Breast epithelium (tissue), 4 donors: ENCODE measurements at places on chromosomes 7 and 10. TPM values are rescaled to one million over a fixed set of nuclear protein-coding genes. Genes with fewer than 3 reads are reported as not detected.

DNA sequence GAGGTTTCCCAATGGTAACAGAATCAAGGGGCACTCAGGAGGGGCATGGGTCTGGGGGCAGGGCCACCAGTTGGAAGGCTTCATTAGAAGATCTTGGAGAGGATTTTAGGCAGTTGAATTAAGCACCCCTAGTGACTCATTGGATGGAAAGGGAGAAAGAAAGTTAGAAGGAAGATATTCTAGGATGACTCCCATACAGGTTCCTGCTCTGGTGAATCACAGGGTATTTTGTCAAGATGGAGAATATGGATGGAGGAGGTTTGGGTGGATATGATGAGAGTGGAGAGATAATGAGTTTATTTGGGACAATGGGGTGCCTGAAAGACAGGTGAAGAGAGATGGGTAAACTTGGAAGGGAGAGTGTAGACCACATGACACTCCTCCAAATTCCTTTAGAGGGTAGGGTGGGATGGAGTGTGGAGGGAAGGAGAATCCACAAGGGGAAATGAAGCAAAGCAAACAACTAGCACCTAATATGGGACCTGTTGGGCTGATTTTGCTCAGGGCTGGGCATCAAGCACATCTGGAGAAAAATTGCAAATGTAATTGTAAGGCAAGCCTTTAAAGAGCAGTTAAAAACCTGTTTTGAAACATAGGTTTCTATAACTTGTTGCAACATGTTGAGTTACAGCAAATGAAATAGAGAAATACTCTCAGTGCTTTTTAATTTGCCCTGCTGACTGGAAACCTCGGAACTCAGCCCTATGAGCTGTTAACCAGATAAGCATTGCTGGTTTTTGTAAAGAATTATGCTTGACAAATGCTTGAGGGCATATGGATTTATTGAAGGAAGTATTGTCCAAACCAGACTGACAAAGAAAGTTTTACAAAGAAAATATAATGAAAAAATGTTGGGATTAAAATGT lies 2.9 kb upstream of the ENTPD7 start:
- no peak for DNase-seq

- DNase-seq: no peak
Observed at GRCh38 chr10:77512219-77512578, 125.4 kb downstream of the KCNMA1 start.

DNA sequence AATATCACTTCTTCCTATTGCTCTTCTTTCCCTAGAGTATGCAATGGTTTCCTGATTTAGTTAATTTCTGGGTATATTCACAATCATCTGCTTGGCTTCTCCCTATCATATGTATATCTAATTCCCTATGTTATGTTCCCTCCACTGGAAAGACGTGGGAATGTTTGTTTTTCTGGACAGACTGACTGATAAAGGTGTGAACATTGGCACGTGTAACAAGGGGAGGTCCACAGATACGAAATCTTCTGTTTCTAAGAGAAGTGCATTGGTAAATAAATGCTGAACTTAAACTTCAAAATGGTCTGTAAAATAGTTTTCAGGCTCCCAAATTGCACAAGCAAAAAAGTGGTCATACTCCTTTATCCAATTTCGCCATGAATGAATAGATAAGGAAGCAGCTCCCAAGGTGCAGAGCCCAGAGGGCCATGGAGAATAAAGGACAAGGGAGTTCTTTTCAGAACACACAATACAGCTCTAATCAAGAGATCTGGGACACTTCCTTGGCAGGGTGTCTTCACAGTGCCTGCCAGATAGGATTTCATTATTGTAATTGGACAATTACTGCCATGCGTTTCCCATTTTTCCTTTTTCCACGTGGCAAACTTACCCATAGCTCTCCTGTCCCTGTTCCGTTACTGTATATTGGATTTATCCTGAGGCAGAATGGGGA lies 141.9 kb downstream of the RNF133 start:
- no peak for DNase-seq

GCK gene
- 1.6 TPM for total RNA-seq
